ENCODE measurements at places on chromosomes 12 and 14. TPM values are rescaled to one million over a fixed set of nuclear protein-coding genes. Genes with fewer than 3 reads are reported as not detected.

GRCh38 chr12:48811437-48812090 lies 6.7 kb upstream of the CACNB3 start:
- DNase-seq, result no peak

DNA sequence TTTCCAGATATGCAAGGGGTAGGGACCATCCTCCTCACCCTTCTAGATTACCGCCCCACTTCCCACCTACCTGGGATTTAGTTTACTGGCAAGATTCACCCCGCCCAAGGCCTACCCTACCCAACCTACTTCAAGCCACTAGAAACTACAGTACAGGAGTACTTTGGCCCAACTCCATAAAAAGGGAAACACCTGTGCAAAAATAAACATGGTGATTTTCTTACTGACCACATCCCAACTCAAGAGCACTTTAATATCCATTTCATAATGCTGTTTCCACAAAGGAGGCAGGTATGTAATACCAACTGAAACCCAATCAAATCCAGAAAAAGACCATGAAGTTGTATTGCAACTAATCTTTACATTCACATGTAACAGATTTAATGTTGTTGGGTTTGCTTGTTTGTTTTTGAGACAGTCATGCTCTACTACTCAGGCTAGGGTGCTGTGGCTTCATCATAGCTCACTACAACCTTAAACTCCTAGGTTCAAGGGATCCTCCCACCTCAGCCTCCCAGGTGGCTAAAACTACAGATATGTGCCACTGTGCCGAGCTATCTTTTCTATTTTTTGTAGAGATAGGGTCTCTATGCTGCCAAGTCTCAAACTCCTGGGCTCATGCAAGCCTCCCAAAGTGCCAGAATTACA lies 41.7 kb upstream of the RAP1B start:
- DNase-seq, result no peak

The SYCP3 gene
- polyA plus RNA-seq, result 0.31 TPM

DNA sequence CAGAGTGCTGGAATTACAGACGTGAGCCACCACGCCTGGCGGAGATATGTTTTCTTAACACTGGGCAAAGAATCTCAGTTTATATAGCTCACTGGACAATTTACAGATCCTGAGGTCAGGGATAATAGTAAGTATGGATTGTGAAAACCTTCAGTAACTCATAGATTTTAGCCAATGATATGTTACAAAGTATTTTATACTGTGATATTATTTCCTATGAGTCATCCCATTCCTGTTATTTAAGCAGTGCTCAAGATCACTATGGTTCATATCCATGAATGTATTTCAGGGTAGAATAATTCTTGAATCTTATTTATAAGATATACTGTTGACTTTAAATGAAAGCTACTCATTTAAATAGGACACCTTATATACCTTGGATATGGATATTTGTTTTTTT lies 107.2 kb downstream of the RAD51B start:
- DNase-seq, result no peak
